ENCODE measurements at places on chromosomes 5 and 9.

DNA sequence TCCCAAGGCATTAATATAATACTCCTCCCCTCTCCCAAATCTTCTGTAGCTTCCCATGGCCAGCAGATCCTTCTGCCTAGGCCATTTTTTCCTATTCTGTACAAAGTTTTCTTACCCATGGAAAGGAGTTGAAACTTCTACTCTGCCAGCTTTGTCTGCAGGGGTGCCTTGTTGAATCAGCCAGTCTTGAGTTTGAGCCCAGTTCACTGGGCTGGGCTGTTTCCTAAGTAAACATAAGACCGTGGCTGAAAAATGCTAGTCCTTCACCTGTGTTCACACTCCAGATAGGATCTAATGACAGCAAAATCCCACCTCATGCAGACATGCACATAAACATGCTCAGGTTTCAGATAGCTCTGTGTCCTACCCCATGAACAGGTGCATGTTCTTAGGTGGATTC is 10.4 kb downstream of the TEX48 start:
- no peak for DNase-seq

- no peak for DNase-seq
Observed at GRCh38 chr9:93655621-93656425, 79.4 kb downstream of the PHF2 start.

DNA sequence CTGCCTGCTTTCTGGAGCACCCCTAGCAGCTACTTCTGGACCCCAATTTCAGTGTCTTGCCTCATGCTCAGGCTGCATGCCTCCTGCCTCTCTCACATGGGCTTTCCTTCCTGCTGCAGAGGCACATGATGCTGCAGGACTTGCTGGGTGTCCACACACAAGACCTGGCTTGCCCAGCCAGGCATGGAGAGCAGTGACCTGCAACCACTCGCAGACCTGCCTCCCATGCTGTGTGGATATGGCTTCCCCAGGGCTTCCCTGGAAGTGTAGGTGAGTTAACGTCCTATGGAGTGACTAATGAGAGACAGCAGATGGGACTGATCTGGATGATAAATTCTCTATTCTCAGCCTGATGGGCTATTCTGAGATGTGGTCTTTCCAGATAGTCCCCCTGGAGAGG is 53.2 kb upstream of the SMIM32 start:
- no peak for DNase-seq

- no peak for DNase-seq
Observed at GRCh38 chr5:36528588-36528987, 77.8 kb upstream of the SLC1A3 start.

- no peak for DNase-seq
Observed at GRCh38 chr9:134869554-134870300, 10.9 kb upstream of the FCN2 start.

DNA sequence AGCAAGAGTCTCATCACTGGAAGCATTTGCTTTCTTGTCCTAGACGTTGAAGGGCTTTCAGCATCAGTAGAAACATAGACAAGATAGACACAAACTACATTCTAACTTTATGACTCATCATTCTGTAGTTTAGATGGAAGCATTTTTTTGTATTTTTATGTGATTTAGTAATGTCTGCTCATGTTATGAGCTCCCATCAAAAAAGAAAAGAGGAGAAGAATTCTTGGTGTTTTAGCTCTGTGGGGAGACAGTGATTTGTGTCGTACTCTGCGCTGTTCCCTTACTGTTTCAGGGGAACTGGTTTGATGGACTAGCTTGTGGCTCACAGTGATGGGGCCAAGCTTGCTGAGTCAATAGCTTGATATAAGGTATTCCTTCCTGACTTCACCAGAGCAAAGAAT is 159.2 kb upstream of the WWC1 start:
- DNase-seq: no peak

GRCh38 chr9:24608599-24608998 is 62.9 kb upstream of the IZUMO3 start:
- DNase-seq: no peak

DNA sequence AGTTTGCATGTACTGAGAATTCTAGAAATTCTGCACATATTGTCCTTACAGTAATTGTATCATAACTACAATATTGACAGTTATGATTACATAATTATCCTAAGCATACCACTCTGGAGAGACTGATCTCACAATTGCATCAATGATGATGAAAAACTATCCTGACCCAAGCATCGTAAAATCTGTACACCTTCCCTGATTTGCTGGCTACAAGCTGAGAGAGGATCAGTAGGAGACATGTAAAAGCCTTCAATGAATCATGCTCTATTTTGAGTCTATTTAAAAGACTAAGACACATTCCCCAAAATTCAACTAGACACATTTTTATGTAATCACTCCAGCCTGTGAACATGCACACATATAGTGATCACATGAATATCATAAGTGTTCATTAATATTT is 1833.8 kb downstream of the EFNA5 start:
- DNase-seq: no peak

- no peak for DNase-seq
Observed at GRCh38 chr5:8825139-8825757, 720.6 kb downstream of the SEMA5A start.

GRCh38 chr9:135579889-135580660 is 18.5 kb downstream of the PAEP start:
- DNase-seq: no peak

DNA sequence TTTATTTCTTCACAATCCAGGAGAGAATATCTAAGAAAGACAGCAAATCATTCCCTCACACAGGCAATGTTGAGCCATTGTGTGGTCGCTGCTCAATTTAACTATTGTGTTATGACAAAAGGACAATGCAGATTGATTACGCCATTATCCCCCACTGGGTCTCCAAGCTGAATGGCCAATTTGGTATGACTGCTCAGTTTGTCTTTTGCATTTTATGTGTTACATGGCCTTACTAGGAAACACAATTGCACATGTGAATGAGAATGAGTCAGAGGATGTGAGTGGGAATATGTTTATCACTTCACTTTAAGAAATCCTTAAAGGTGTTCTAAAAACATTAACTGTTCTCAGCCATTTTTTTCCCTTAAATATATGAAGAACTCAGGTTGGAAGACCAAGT is 108.3 kb downstream of the FAM174A start:
- no peak for DNase-seq

GRCh38 chr5:944992-945685 is 52.5 kb downstream of the TRIP13 start:
- no peak for DNase-seq

DNA sequence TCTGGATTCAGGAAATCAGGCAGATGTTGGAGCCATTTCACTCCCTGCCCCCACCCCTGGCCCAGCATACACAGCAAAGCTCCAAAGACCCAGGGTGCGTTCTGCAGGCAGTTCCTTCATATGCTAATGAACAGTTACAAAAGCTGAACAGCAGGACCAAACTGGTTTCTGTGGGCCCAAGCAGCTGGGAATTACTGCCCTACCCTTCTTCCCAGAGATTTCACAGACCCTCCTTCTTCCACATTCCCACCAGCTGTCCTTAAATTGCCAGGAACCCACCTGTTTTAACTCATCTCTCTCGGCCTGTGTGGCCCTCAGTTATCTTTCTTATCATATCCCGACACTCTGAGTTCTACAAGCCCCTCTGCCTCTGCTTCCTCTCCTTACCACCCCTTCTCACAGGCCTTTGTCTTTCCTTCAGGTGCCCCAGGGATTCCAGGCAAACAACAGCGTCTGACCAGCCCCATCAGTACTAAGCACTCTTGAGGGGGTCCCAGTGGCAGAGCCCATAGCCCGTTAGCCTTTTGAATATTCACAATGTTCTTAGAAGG is 10.6 kb upstream of the F2RL1 start:
- DNase-seq: no peak

GRCh38 chr5:159187719-159188118 is 21.6 kb downstream of the RNF145 start:
- DNase-seq: no peak

DNA sequence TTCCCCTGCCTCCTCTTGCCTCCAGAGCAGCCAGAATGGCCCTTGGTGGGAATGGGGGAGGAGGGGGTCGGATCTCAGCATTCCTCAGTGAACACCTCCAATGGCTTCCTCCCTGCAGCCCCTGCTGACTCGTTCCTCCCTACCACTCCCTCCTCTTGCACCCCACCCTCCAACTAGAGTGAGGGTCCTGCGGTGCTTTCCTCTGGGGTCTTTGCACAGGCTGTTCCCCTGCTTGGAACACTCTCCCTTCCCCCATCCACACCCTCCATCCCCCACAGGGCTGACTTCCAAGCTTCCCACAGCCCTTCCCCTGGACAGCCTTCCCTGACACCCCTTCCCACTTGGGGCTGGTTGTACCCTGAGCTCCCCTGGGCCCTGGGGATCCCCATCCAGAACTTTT is 70.4 kb upstream of the NEK6 start:
- no peak for DNase-seq

DNA sequence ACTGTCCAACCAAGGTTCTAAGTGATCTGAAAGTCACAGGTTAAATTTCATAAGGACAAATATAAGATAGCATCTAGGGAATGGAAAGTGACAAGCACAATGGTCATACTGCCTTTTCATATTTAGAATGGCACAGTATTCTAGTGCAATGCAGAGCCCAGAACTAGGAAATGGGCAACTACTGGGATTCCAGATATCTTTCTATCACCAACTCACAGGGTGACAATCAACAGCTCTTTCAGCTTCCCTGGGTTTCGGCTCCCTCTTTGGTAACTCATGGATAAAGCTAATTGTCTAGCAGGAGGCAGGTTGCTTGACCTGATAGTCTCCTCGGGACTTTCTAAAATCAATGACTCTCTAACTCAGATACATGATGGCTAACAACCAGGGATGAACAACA is 60.4 kb downstream of the NR3C1 start:
- DNase-seq: no peak

- DNase-seq: no peak
Observed at GRCh38 chr5:142819292-142819691, 49.1 kb downstream of the ARHGAP26 start.

DNA sequence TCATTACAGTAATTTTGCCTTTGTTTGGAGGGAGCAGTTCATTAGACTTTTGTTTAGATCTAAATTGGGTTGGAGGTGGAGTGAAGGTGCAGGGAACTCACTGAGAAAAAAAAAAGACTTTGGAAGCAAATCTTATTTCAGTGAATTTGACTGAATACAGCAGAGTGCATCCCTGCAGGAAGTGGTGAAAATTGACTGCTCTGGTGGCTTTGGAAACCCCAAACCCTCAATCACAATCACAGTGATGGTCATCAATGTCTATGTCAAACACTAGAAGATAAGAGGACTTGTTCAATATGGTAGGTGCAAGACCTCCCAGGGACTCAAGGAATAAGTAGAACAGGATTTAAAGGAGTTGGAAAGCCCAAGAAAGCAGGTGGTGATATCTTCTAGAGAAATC is 76.0 kb upstream of the RASA1 start:
- no peak for DNase-seq

DNA sequence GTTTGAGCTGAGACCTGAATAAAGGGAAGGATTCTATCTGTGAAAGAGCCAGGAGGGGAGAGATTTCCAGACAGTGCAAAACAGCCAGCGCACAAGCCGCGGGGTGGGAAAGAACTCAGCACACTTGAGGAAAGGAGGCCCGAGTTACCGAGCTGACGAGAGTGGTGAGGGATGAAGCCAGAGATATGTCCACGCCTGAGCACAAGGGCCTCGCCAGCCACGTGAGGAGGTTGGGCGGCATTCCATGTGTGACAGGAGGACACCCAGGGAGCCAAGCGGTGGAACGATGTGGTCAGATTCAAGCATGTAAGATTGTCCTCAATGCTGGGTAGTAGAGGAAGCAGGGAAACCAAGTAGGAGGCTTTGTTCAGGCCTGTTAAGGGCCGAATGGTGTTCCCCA is 17.0 kb upstream of the SFXN1 start:
- DNase-seq: no peak

DNA sequence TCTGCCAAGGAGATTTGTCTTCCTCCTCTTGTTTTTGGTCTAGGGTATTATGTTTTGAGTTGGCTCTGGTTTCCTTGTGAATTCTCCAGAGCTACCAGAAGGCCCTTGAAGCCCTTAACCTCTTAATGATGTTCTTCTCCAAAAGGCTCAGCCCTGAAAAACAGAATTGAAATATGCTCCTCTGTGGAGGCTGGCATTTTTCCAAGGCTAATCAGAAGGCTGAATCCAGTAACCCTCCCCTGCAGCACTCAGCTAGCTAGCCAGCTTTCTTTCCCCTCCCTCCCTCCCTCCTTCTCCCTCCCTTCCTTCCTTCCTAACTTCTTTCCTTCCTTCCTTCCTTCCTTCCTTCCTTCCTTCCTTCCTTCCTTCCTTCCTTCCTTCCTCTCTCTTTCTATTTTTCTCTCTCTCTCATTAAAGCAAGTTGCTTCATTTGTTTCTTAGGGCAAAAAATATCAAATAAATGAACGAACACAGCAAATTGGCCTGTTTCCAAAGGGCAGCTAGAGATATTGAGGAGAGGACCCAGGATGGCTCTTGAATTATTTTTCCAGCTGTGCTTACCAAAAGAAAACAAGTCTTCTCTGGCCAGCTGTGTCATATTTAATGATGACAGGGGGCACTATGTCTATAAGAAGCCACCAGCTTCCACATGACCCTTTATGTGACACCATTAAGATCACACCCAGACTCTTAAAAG is 38.7 kb downstream of the JAKMIP2 start:
- DNase-seq: no peak

GRCh38 chr9:80931163-80931562 is 758.2 kb downstream of the TLE1 start:
- DNase-seq: no peak

DNA sequence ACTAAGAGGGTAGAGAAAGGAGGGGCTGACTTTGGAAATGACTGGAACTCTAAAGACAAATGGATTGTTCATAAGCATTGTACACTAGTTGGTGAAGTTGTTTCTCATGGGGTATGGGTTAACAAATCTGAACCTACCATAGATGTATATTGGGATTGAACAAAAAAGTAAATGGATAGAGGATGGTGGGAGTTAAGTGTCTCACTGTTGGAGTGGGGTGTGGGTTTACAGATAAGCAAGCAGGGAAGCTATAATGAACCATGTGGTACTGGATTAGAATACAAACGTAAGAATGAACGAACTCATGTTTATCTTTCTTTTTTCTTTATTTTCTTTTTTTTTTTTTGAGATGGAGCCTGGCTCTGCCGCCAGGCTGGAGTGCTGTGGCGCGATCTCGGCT is 17.8 kb downstream of the GNG10 start:
- no peak for DNase-seq

- no peak for DNase-seq
Observed at GRCh38 chr5:108238936-108239887, 142.7 kb downstream of the FBXL17 start.

DNA sequence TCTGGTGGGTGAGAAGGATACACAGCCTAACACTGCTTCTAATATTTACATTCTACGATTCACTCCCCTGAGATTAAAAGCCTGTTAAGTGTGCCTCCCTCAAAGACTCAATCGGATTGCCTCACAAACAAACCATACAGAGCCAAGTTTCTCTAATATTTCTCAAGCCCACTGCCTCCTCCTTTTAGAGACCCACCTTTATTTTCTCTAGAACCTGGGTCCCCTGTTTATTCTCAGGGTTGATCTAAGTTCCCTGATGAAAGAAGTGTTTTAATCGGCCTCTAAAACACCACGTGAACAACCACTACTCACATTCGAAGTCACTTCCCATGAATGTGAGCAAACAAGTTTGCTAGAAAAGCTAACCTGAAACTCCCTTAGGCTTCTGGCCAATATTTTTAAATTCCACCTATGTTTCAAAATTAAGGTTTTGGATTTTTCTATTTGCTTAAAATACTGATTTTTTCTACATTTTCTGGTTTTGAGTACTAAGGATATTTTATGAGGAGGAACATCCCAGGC is 76.5 kb downstream of the GLIS3 start:
- DNase-seq: no peak
